ENCODE measurements at places on chromosomes 3 and 15.
A peak's percentile ranks its signal among the peaks of the same experiment; 100 is the strongest.

- DNase-seq = no peak
Observed at GRCh38 chr3:32493437-32494414, 8.9 kb downstream of the CMTM6 start.

DNA sequence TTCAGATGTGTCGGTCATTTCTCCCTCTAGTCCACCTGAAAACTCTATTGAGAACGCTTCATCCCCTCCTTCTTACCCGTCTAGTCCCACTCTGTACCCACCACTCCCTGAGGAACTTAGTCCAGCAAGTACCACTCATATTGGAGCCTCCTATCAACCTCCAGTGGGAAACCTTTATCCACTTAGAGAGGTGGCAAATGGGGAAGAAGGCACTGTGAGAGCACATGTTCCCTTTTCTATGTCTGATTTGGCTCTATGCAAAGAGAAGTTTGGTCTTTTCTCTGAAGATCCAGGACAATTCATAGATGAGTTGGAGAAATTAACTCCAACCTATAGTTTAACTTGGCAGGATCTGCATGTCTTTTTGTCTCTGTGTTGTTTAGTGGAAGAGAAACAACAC is 17.0 kb upstream of the RPN1 start:
- no peak for DNase-seq

DNA sequence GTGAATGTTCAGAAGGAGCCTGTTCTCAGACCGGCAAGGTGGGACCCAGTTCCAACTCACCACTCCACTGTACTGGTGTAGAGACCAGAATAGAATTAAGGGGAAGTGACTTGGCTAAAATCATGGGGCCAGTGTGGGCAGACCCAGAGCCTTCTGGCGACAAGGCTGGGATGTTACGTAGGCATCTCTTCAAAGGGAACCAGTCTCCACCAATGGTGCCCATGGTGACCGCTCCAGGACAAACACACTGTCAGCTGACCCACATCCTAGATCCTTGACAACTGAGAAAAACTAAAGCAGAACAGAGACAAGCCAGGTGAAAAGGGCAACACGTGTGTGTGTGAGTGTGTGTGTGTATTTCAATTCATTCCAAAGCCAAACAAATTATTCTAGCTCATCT is 321.7 kb upstream of the FRG2C start:
- DNase-seq = no peak

GRCh38 chr3:178036451-178037144 is 499.6 kb upstream of the KCNMB2 start:
- no peak for DNase-seq

DNA sequence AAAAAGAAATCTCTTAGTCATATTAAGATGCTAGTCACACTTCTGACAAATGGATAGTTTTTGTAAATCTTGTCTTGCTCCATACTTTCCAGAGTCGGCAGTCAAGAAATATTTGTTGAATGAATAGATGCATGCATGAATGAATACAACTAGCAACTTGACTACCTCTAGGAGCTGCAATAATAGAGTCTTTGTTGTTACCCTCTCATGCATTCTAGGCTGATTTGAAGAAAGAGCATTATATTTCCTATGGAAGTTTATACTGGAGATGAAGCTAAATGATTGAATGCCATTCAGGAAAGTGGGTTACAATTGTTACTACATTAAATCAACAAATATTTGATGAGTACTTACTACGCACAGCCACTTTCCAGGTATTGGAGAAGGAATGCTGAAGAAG is 18.1 kb upstream of the TRAT1 start:
- DNase-seq = no peak

- DNase-seq = no peak
Observed at GRCh38 chr3:196763179-196763578, 23.5 kb downstream of the PAK2 start.

- no peak for DNase-seq
Observed at GRCh38 chr3:119751423-119751822, 30.5 kb upstream of the NR1I2 start.

DNA sequence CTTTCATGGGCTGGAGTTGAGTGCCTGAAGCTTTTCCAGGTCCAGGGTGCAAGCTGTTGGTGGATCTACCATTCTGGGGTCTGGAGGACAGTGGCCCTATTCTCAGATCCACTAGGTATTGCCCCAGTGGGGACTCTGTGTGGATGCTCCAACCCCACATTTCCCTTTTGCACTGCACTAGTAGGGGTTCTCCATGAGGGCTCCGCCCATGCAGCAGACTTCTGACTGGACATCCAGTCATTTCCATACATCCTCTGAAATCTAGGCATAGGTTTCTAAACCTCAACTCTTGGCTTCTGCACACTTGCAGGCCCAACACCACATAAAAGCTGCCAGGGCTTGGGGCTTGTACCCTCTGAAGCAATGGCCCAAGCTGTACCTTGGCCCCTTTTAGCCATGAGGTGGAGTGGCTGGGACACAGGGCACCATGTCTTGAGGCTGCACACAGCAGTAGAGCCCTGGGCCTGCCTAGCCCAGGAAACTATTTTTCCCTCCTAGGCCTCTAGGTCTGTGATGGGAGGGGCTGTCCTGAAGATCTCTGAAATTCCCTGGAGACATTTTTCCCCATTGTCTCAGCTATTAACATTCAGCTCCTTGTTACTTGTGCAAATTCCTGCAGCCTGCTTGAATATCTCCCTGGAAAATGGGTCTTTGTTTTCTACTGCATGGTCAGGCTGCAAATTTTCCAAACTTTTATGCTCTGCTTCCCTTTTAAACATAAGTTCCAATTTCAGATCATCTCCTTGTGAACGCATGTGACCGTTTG is 6.0 kb upstream of the HACD2 start:
- no peak for DNase-seq

- no peak for DNase-seq
Observed at GRCh38 chr3:53089511-53089910, 40.7 kb downstream of the RFT1 start.

DNA sequence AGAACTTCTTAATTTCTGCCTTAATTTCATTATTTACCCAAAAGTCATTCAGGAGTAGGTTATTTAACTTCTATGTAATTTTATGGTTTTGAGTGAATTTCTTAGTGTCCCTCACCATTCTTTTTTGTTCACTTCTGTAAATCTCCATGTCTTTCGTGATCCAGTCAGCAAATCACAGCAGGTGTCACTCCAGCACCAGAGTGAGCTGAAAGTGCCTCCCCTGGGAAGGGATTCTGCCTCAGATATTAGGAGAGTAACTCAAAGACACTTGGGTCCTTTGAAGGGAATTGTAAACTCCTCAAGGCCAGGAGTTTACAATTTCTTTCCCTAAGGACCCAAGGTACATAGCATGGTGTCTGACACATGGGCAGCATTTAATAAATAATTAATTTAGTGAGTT is 207.6 kb upstream of the AZI2 start:
- no peak for DNase-seq

DNA sequence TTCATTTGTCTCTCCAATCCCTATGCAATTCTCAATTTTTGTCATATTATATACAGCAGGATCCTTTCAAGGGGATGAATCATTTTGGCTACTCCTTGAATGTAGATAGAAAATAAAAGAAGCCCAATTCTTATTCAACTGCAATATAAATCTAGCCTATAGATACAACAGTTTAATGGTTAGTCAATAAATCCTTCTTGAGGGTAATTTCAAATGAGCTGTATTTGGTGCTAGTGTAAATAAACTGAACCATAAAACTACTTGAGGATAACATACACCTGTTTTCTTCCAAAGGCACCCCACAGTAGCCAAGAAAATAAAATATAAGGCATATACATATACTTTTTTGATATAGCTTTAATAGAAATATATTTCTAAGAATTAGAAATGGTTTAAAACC is 830.3 kb downstream of the ROBO1 start:
- DNase-seq = no peak

GRCh38 chr3:40911928-40912327 is 287.4 kb upstream of the CTNNB1 start:
- no peak for DNase-seq

DNA sequence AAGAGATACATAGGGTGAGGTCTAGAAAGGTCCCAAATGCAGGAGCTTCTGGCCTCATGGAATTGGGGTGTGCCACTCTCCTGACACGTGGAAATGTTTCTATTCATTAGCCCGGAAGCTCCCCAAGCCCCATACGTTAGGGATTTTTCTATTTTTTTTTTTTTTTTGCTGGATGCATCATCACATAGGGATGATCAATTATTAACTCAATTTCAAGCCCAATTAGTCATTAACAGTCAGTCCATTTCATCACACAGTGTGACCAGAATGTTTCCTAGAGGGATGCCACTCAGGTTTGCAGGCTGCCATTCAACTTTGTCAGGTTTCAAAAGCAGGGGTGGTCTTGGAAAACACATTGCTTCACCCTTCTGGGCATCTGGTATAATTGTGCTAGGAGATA is 40.7 kb upstream of the MKRN3 start:
- no peak for DNase-seq

DNA sequence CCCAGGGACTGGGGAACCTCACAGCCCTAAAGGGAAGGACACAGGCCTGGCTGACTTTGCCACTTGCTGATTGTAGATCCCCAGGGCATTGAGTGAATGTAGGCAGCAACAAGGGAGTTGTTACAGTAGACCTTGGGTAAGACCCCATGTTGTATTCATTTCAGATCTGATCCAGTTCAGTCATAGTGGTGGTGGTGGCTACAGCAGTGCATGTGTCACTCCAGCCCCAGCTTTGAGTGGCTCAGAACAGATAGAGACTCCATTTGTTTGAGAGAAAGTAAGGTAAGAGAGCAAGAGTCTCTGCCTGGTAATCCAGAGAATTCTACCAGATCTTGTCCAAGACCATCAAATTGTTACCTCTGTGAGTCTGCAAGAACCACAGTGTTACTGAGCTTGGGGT is 278.7 kb upstream of the SATB1 start:
- DNase-seq = no peak

GRCh38 chr15:44194323-44195150 is 534 bp downstream of the FRMD5 start:
- peak; percentile 19 for DNase-seq

DNA sequence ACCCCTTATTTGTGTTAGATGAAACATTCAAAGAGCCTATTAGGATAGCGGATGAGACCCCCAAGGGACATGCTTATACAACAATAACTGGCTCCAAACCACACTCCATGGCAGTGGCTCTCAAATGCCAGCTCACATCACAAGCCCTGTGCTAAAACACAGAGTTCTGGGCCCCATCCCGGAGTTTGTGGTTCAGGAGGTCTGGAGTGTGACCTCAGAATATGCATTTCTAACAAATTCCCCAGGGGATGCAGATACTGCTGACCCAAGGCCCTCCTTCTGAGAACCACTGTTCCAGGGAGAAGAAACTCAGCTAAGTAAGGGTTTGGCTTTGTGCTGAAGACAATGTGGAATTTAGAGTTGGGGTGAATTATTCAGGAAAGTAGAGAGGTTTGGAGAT is 3.6 kb downstream of the CCRL2 start:
- DNase-seq = no peak

DNA sequence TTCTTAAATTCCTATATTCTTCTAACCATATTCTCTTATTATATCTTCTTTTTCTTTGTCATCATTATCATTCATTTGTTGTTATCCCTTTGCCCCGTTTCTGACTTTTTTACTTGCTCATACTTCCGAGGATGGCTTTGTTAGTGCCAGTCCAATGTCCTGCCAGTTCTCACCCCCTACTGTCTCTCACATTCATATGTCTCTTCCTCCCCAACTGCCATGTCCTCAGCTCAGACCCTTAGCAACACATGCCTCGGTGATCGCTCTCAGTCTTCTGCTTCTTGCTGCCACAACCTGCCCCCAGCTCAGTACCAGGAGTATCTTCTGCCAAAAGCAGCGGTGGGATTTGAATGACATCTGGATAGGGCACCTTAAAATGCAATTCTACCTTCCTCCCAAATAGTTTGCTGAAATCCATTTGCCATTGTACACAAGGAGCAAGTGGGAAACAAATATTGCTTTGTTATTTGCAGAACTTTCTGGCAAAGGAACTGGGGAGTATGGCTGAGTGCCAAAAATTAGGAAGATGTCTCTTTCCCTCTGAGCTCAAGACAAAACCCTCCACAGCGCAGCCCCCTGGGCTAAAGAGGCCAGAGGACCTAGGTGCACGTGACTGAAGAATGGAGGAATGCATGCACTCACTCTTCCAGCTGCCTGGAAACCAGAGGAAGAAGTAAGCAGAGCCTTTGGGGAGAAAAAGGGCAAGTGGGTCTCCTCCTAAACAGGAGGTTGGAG is 57.7 kb upstream of the CTNNB1 start:
- DNase-seq = no peak

GRCh38 chr15:95698230-95698629 is 632.3 kb upstream of the NR2F2 start:
- no peak for DNase-seq

DNA sequence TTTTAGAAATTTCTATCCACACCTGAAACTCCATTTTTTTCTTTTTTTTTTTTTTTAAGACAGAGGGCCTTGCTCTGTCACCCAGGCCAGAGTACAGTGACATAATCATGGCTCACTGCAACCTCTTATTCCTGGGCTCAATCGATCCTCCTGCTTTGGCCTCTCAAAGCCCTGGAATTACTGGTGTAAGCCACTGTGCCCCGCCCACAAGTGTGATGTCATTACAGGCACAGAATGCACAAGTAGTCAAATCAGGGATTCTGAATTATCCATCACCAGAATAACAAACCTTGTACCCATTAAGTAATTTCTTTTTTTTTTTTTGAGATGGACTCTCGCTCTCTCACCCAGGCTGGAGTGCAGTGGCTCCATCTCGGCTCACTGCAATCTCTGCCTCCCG is 1.9 kb downstream of the UQCRC1 start:
- no peak for DNase-seq

DNA sequence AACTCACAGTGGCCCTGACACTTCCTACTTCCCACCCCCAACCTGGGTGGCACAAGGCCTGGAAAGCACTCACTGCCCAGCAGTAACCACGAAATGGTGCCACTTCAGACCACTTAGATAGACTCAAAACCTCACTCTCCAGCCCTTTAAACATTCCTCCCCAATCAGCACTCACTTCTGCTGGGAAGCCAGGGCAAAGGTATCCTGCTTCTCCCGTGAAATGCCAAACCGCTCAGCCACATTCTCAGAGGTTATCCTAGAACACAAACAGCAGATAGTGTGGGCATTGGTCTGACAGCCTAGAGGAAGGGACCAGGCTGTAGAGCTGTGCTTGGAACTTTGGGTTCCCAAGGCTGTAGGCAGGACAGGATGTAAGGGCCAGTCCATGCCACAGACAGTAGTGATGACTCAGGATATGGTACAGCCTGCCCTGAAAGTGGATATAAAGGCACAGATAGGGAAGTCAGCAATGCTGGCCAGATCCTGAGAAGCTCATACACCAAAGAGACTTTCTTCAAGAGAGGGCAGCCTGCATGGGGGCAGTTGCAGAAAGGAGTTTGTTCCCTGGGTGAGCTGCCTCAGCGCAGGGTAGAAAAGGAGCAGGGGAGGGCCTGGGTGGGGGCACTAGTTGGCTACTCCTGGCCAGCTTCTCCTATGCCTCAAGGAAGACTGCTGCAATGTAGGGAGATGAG is 9.2 kb downstream of the ACAA1 start:
- DNase-seq = no peak

DNA sequence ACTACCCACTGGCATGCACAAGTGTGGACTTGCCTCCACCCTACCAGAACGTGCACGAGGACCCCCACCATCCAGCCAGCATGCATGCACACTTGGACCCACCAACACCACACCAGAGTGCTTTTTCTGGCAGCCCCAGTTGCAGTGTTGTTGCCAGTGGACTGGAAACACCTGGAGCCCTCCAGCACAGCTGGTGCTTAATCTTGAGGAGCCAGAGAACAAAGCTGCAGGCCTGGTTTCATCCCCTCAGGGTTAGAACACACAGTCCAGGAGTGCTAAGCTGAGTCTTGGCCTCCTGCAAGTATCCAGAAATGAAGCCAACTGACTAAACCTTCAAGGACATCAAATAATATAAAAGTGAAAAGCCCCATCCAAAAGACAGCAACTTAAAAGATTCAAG is 888.0 kb downstream of the NTRK3 start:
- no peak for DNase-seq
